ENCODE measurements at places on chromosomes 11 and 22.

DNA sequence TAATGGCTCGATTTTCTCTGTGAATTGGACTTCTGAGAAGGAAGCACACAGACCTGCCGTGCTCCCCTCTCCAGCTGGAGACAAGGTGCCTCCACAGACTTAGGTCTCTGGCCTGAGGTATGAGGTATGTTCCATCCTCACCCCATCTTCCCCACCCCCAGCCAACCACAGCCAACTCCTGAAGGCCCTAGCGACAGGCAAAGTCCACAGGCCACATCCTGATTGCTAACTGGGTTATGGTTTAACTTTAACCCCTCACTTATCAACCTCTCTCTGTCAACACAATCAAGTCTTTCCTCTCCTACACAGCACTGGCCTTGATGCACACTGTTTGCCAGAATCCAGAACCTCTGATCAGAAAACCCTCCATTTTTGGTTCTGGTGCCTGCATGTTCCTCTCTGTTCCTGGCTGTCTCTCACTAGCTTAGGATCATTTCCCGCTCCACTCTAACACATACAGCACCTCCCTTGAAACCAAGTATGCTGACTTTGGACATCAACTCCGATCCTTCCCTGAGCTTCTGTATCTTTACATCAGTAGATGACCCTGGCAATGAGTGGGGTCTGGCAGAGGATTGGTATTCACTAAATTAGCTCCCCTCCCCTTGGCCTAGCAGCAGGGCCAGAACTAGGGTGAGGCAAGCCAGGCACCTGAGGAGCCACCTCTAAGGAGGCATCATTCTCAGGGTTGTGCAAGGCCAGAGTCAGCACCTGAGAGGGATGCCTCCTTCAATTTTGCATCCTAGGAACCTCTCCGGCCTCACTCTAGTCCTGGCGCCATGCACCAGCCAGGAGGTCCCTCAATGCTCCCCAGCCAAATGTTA lies 22.0 kb downstream of the JAML start:
- no peak for DNase-seq

DNA sequence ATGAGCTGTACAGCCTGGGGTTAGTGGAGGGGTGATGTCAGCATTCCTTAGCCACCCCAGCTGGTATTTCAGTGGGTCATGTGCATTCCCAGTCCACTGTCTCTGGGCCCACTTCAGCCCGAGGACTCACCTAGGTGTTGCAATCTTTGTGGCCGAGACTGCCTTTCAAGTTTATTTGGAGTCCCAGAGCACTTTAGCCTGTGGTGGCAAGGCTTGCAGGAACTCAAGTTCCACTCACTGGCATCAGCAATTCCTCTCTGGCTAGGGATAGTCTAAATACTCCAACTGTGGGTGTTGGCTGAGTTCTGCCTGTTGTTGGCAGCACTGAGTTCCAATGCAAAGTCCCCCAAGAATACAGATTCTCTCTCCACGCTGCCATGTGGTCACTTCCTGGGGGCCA lies 191.6 kb upstream of the PGR start:
- DNase-seq, result no peak

- DNase-seq, result no peak
These were observed 101.5 kb downstream of the TRAF6 start for GRCh38 chr11:36408498-36409136.

DNA sequence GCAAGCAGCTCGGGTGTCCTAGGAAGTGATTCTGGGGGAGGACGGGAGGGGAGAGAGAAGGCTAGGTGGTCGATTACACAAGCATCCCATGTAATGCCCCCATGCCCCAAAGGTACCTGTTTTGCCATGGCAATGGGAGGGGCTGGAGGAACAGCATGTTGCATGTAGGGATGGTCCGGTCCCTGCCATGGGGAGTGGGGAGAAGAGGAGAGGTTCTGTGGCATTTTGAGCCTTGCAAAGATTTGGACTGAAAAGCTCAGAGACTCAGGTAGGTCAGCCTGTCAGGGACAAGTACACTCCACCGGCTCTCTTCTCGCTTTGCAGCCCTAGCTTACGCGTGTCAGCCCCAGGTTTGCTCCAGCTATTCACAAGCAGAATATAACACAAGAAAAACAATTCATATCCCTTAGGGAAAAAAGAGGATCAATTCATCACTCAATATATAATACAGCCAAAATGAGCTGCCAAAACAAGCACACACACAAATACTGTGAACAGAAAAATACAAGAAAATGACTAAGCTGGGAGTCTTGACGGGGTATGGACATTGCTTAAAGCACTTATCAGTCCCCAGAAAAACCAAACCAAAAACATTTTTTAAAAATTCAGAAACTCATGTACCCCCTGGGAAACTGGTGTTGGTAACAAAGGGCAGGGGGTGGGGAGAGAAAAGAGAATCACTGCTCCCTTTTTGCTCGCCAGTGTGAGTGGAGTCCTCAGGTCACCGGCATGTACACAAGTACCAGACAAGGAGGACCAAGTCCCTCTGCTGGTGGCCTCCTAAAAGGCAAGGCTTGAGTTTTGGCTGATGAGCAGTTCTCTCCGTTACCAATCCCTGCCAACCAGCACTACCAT lies 21.6 kb downstream of the APOL5 start:
- no peak for DNase-seq

GRCh38 chr11:122213171-122213570 lies 97.2 kb upstream of the BLID start:
- DNase-seq, result no peak

- DNase-seq, result no peak
These were observed 2.3 kb upstream of the OR51B4 start for GRCh38 chr11:5304046-5304445.

DNA sequence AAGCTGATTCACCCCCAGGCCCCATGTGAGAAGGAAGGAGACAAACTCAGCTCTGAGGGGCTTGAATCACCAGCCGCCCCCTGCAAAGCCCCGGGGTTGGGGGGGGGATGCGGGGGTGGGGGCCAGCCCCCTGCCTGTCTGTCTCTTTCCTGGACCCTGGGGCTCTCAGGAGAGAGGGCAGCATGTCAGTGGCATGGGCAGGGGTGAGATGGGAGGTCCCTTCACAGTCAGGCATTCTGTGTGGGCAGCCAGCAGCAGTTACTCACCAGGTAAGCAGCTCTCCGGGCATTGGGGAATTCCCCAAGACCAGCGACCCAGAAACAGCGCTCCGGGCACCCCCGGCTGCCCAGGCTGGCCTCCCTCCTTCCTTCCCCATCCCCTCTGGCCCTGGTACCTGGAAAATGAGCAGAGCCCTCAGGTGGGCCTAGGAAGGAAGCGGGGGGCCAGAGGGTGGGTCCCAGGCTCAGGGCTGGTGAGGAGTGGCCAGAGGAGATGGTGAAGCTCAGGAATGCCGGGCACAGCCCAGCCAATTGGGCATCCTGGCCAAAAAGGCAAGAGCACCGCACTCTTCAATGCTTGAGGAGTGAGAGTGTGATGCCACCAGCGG lies 4.2 kb upstream of the LIF start:
- DNase-seq, result no peak

DNA sequence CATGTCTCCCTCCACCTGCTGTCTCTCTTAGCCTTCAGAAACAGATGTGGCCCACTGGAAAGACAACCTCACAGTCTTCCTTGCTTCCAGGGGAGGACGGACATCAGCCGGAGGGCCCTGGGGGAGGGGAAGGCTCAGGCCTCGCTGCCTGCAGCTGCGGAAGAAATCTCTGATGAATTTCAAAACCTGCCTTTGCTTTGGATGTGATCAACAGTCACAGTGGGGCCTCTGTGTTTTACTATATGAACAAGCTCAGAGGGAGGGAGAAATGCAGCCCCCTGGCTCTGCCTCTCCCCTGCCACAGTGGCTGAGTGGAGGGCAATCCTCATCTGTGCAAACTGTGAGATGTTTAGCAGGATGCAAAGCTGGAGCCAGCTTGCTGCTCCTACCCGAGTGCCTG lies 282.8 kb downstream of the NTM start:
- DNase-seq, result no peak

DNA sequence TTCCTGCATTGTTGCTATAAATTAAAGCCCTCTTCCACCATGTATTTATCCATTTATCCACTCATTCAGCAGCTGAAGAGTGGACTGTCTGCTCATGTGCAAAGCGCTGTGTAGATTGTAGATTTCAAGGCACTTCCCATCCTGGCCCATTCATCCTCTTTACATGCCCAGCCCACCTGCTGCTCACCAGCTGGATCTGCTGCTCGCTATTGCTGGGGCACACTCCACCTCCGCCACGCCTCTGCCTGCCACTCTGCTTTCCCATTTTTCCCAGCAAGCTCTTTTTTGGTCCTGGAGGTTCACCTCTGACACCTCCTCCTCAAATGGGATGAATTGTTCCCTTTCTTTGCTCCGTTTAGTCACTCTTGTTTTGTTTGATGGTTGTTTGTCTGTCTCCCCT lies 48.3 kb downstream of the CEP164 start:
- no peak for DNase-seq

GRCh38 chr11:122895563-122895962 lies 13.0 kb downstream of the JHY start:
- DNase-seq, result no peak

- DNase-seq, result no peak
These were observed 325.7 kb upstream of the PITPNB start for GRCh38 chr22:28244757-28245156.

- DNase-seq, result no peak
These were observed 98.1 kb downstream of the TEAD1 start for GRCh38 chr11:12772324-12772723.

GRCh38 chr11:65355013-65355775 lies 643 bp downstream of the TIGD3 start:
- DNase-seq, result no peak

DNA sequence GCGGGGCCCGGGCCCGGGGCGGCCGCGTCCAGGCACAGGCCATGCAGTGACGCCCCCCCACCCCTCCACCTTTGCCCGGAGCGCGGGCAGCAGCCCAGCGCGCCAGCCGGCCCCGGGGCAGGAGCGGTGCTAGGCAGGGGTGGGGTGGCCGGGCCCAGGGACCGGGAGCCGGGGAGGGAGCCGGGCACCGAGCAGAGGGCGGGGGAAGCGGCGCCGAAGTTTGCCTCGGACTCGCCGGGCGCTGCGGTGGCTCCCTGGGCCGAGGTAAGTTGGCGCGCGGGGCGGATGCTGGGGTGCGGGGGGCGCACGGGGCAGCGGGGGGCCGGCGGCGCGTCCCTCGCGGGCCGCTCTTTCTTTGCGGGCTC lies 332 bp downstream of the TEAD1 start:
- DNase-seq, result no peak

GRCh38 chr22:20111045-20111688 lies 4.7 kb upstream of the RANBP1 start:
- no peak for DNase-seq

DNA sequence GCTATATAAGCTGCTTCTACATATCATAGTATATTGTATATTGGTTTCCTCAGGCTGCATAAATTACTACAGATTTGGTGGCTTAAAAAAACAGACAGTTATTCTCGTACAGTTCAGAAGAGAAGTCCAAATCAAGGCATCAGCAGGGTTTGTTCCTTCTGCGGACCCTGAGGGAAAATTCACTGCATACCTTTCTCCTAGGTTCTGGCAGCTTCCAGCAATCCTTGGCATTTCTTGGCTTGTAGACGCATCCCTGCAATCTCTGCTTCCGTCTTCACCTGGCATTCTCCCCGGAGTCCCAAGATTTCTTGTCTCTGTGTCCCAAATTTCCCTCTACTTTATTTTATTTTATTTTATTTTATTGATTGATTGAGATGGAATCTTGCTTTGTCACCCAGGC lies 142.8 kb downstream of the COMMD9 start:
- DNase-seq, result no peak

DNA sequence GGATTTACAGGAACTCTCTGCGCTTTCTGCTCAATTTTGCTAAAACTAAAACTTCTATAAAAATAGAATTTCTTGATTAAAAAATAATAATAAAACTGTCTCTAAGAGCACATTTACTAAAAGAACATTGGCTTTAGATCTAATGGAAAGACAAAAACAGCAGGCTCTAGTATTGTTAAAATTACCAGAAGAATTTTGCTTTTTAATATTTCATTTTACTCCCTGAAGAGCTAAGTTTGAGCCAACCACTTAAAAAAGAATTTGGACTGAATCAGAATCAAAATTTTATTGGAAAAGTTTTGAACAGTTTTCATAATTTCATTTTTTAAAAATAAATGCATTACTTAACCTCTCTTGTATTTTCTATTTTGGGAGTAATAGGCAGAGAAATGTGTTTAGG lies 107.3 kb downstream of the BBOX1 start:
- DNase-seq, result no peak

- DNase-seq, result peak; percentile 46
These were observed 7.9 kb downstream of the MRPL16 start for GRCh38 chr11:59802639-59803176.

GRCh38 chr11:2383852-2384804 lies 7.0 kb downstream of the CD81 start:
- DNase-seq, result no peak

GRCh38 chr11:123505546-123506299 lies 75.7 kb downstream of the GRAMD1B start:
- DNase-seq, result no peak

GRCh38 chr11:43130616-43131015 lies 181.2 kb upstream of the API5 start:
- DNase-seq, result peak; percentile 15

GRCh38 chr11:33703788-33704187 lies 3.2 kb upstream of the C11orf91 start:
- no peak for DNase-seq

DNA sequence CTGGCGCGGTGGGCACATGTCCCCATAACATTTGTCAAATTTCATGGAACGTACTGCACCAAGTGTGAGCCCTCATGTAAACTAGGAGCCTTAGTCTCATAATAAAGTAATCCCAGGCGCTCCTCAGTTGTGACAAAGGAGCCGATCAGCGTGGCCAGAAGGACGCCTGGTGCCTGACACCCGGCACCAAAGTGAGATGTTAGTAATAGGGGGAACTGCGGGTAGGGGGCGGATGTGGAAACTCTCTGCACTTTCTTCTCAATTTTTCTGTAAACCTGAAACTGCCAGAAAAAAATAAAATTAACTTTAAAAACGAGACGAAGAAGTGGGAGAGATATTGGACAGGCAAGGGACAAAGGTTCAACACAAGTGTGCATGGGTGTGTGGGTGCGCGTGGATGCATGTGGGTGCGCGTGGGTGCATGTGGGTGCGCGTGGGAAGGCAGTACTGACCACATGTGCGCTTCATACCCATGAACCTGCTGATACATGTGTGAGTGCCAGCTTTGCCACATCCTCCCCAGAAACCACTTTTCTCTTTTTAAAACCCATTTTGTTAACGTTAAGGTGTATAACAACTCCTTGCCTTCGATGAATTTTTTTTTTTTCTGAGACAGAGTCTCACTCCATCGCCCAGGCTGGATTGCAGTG lies 55.4 kb upstream of the LINC01488 start:
- no peak for DNase-seq

GRCh38 chr11:70646272-70647049 lies 248.1 kb downstream of the CTTN start:
- DNase-seq, result no peak

DNA sequence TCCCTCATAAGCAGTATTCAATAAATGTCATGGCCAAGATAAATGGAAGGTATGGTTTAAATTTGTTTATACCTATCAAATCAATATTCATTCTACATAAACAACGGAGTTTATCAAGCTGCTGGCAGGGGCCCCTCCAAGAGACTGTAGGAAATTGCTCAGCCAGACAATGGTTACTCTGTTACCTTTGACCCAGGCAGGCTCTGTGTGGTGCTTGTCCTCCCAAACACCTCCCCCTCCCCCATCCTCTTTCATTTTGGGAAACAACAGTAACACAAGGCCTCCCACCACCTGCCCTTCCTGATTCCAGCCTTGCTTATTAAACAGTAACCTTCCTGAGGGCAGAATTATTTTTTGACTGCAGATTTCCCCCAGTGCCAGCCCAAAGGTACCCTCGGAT lies 10.5 kb upstream of the ZBTB16 start:
- no peak for DNase-seq

GRCh38 chr22:40224702-40225101 lies 47.0 kb downstream of the TNRC6B start:
- no peak for DNase-seq

All from endothelial cell (in vitro differentiated cells).